BJ (cell line): ENCODE measurements at places on chromosomes 5 and 9. TPM values are rescaled to one million over a fixed set of nuclear protein-coding genes. Genes with fewer than 3 reads are reported as not detected.

PCDHA7 gene
- 0.44 TPM in 2 replicates for polyA plus RNA-seq

ASPN gene
- 3.4 and 8.2 TPM in 2 replicates for polyA plus RNA-seq

GRIA1 gene
- 6.7 and 9.9 TPM in 2 replicates for polyA plus RNA-seq

CNTNAP3 gene
- 0.27 and 0.32 TPM in 2 replicates for polyA plus RNA-seq

COL15A1 gene
- polyA plus RNA-seq = 74.5 and 112 TPM in 2 replicates

NR4A3 gene
- 2.0 and 2.3 TPM in 2 replicates for polyA plus RNA-seq

C9orf50 gene
- 0.20 and 0.21 TPM in 2 replicates for polyA plus RNA-seq
